ENCODE measurements at places on chromosomes 4 and X.
A peak's percentile ranks its signal among the peaks of the same experiment; 100 is the strongest.

DNA sequence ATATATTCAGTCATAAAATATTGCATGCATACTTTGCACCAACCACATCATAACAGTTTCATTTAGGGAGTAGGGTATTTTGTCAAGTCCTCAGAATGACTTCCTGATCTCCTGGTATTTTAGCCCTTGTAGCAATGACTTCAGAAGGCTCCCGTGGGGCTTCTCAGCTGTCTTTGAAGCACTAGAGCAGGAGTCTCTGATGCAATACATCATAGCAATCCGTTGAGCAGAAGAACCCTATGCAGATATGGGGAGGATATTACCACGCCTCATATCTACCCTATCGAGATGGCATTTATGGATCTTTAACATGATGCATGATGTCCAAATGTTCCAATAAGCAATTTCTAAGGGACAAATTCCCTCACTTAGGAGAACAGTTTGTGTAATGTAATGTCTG lies 373.7 kb upstream of the FTHL17 start:
- DNase-seq: no peak

DNA sequence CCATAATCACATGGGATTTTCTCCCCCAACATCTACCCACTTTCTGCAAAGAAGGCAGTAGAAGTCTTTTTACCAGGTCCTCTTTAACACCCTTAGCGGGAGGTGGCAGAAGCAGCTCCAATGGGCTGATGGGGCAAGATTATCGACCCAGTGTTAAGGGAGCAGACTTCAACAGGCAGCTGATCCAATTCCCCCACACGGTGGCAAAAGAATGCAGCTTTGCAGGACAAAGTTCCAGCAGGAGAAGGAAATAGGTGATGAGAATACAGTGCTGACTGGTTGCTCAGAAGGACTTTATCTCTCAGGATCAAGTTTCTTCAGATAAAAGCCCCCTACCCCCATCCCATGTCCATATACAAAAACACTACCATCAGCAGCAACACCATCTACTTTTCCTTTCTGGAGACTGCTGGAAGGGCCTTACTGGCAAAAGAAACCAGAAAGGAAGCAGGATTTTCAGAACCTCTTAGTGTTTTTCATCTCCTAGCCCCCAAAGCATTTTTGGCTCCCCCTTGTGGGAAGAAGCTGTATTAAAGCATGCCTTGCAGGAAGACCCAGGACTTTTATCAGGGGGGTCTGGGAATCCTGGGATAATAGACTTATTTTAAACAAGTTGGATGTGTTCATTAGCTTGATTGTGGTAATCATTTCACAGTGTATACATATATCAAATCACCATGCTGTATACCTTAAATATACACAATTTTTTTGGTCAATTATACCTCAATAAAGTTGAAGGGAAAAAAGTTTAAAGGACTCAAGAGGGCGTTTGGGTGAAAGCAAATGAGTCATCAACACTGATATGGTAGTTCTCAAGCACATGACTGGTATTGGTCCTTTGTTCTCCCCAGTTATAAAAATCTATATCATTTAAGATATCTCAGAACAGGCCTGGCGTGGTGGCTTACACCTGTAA lies 146.4 kb downstream of the GPC3 start:
- peak; percentile 20 for DNase-seq

DNA sequence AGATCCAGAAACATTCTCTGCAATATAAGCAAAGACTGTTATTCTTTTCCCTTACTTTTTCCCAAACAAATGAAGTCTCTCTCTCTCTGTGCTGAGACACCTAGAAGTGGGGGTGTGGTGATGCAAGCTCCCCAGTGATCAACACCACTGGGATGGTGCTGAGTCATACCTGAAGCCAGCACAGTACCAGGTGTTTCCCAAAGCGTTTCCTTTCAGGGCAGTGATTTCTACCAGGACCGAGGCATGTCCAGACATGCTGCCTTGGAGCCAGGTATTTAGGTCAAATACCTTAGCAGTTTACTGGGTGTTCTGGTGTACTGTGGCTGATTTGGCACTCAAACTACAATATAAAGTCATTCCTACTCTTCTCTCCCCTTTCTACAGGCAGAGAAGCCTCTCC lies 726.5 kb downstream of the FAM133A start:
- no peak for DNase-seq

DNA sequence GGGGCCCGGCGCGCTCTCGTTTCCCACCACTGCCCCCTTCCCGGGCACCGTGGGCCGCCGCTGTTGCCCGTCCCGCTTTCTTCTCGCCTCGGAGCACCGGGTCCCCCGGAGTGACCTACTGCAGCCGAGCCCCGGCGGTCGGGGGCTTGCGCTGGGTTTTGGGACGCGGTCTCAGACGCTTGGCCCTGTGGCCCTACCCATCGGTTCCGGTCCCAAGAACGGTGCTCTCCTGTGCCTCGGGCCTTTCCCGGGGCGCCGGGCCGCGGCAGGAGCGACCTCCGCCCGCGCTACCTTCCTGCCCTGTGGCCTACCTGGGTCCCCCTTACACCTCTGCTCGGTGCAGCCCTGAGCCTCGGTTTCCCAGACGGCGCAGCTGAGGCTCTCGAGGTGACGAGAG lies 21.6 kb upstream of the HMX1 start:
- no peak for DNase-seq

DNA sequence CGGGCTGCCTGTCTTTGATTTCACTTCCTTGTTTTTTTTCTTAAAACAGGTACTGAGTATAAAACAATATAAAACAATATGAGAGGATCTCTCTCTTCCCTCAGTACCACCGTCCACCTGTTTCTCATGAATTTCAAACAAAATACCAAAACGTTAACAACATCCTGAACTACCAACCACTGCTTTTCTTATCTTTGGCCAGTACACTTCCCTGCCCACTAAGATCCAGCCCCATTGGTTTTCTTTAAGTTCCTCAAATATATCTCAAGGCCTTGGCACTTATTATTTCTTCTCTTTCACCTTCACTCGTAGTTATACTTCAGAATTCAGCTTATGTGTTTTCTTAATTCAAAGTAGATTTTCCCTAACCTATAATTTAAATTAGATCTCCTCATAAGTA lies 370.2 kb upstream of the GRIA3 start:
- no peak for DNase-seq

GRCh38 chrX:57596109-57596508 lies 4.3 kb downstream of the ZXDB start:
- no peak for DNase-seq

DNA sequence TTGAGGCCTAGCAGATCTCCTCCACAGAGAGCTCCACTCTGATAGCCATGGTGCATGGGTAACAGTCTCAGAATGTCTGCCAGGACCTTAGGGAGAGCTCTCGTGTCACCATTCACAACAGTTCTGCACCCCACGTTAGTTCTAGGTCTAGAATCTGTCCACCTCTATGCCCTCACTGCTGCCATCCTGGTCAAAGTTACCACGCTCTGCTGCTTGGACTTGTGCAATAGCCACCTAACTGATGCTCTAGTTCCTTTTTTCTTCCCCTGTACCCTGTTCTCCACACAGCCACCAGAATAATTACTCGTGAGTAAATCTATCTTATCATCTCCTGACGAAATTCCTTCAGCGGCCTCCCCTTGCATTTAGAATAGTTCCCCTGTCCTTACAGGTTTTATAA lies 268.8 kb upstream of the GATB start:
- no peak for DNase-seq

GRCh38 chrX:134369576-134369975 lies 90.4 kb upstream of the HPRT1 start:
- DNase-seq: no peak

GRCh38 chr4:169420291-169420690 lies 149.5 kb upstream of the SH3RF1 start:
- DNase-seq: no peak

All from HuH-7 (cell line).